Activated T-cell treated with anti-CD3 and anti-CD28 coated beads, Interleukin-2, amount 50 U/mL, for 48 hours (primary cell): ENCODE measurements at places on chromosomes 7 and 10.

- DNase-seq: no peak
Observed at GRCh38 chr7:29319719-29320521, 125.3 kb downstream of the CHN2 start.

DNA sequence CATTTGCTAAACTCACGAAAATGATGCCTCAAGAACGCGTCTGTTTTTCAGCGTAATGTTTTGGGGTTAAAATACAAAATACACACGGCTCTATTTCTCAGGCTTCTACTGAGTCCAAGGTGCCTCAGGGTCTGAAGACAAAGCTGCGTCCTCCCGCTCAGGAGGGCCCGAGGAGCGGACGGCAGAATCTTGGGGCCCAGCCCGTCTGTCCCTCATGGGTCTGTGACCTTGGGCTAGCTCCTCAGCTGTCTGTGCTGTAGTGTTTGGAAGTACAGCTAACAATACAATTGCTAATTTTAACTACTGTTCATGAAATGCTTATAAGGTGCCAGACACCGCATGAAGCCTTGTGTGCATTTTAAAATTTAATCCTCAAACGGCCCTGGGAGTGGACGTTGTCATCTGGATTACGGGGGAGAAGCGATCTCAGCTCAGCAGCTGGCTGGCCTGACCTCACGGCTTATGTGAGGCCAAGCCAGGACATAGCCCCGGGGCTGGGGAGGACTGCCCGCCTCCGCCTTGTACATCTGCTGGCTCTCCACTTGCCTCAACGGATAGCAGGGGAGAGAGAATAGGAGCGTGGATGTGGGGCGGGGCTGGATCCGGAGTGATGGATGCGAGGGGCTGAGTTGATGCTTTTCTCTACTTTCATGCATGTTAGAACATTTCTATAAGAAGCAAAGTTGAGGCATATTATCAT lies 357.4 kb downstream of the GLRX3 start:
- DNase-seq: no peak

DNA sequence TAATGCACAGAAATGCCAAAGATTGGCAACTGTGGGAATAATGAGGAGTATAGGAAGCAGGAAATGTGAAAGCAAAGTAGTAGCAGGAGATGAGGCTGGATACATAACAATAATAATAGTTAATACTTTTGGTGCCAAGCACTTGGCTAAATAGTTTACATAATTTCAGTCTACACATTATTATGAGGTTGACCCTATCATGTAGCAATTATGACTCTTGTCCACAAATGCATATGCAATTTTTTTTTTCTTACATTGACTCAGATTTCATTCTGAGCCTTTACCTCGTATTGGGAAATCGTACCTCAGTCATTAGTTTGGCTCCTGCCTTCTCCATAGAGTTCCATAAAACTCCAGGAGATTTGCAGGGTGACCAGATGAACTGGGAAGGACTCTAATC lies 219.9 kb downstream of the SUGCT start:
- no peak for DNase-seq

- no peak for DNase-seq
Observed at GRCh38 chr7:41808541-41808940, 105.7 kb upstream of the INHBA start.
